ENCODE measurements at places on chromosomes 6 and 20.

DNA sequence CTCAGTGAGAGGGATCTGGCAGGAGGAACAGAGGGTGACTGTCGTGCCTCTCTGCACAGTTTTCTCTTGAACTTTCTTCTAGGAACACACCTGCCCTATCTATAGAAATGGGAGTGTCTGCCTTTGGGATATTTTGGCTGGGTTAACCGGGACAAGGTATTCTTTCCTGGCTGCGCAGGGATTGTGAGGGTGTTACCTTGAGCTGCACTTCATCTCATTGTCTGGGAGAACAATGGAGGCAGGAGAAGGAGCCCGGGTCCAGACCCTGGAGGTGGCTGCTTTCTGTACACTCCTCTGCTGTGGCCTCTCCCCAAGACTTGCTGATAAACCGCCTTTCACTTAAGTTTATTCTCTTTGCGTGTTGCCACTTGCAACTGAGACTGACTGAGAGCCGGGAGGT, 192.8 kb downstream of the TBXT start:
- no peak for DNase-seq

- DNase-seq = no peak
Observed at GRCh38 chr6:105313211-105313610, 89.7 kb downstream of the PREP start.

- DNase-seq = no peak
Observed at GRCh38 chr20:611843-612185, 1.7 kb upstream of the TCF15 start.

GRCh38 chr6:71383476-71383875, 94.9 kb downstream of the OGFRL1 start:
- no peak for DNase-seq
